ENCODE measurements at places on chromosomes 6 and 20.

DNA sequence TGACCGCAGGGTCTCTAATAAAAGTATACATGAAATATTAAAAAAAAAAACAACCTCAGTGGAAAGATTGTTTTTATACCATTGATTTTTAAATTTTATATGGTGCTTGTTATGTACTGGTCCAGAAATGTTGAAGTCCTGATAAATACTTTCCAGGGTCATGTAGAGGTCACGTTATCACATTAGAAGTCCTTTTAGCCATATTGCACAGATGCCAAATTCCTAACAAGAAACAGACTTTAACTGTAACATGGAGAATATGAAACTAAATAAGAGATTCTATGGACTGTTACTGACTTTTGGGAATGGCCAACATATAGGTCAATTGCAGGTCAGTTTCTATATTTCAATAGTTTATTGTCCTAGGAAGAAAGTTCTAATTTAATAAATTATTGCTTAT is 89.0 kb downstream of the ADGRB3 start:
- DNase-seq: no peak

GRCh38 chr6:54574671-54575070 is 266.4 kb downstream of the TINAG start:
- DNase-seq: no peak

DNA sequence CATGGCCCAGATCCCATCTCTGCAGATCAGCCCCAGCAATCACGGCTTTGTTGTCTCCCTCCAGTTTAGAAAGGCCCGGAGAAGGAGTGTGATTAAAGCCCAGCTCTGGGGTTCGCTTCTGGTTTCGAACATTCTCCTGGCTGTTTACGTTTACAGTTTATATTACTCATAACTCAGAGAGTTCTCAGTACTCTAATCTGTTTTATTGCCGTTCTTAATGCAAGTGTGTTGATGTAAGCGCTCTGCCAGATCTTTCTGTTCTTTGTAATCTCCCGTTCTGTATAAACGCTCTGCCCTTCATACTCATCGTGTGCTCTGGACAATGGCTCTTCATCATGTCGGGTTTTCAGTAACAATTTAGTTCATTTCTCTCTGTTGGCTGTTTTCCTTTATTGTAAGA is 118.0 kb upstream of the PRND start:
- peak; percentile 76 for DNase-seq

GRCh38 chr6:41779336-41779735 is 364 bp downstream of the FRS3 start:
- no peak for DNase-seq

- DNase-seq: no peak
Measured at GRCh38 chr20:5551621-5552020, 198.6 kb upstream of the SHLD1 start.
